Activated T-helper 2 cell treated with anti-CD3 and anti-CD28 coated beads, Interferon-gamma antibody, Interleukin-2, Interleukin-4, amounts not matched to agents 10 μg/mL and 5 μg/mL and 100 μg/mL, durations not matched to agents 14 hours and 24 hours and 36 hours (primary cell): ENCODE measurements at places on chromosomes 12 and 14. TPM values are rescaled to one million over a fixed set of nuclear protein-coding genes. Genes with fewer than 3 reads are reported as not detected.

DNA sequence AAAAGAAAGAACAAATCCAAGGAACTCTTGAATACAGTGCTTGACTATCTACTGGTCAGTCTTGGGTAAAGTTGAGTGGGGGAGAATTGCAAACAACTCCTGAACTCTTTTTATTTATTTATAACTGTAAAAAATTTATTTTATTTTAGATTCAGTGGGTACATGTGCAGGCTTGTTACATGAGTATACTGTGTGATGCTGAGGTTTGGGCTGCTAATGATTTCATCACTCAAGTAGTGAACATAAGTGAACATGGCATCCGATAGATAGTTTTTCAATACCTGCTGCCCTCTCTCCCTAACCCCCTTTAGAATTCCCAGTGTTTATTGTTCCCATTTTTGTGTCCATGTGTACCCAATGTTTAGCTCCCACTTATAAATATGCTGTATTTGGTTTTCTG lies 3.2 kb upstream of the GSG1 start:
- DNase-seq = no peak

Gene RNF212B
- not detected in 2 replicates for total RNA-seq

Gene RBP5
- total RNA-seq = 1.2 TPM in 1 of 2 replicates, not detected in the other

GRCh38 chr12:29004936-29005304 lies 144.2 kb upstream of the FAR2 start:
- DNase-seq = no peak
